ENCODE measurements at places on chromosomes 3 and 15.

DNA sequence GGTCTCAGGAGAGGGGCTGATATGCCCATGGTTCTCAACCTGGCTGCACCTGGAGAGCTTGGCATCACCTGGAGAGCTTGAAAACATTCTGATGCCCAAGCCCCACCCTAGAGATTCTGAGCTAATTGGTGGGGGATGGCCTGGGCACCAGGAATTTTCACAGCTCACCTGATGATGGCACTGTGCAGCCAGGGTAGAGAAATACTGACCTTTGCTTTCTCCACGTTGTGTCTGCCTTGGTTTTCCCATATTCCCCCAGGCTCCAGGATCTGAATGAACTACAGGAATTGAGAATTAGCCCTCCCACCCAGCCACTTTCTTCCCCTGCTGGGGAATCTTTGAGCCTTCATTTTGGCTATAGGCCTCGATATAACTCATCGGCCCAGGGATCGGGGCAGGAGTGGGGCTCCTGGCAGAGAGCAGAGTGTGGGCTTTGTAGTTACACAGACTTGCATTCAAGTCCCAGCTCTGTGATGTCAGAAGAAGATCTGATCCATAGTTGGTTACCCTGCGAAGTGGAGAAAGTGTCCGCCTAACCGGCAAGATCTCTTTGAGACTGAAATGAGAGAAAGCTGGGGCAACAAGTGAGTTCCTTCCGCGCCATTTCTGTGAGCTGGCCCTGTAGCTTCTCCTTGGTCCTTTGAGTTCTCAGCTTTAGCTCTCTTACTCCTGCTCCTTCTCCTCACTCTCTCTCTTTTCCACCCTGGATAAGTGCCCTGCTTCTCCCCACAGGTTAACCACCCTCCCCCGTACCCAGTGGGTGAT is 33.1 kb upstream of the UBE2Q2 start:
- no peak for DNase-seq

DNA sequence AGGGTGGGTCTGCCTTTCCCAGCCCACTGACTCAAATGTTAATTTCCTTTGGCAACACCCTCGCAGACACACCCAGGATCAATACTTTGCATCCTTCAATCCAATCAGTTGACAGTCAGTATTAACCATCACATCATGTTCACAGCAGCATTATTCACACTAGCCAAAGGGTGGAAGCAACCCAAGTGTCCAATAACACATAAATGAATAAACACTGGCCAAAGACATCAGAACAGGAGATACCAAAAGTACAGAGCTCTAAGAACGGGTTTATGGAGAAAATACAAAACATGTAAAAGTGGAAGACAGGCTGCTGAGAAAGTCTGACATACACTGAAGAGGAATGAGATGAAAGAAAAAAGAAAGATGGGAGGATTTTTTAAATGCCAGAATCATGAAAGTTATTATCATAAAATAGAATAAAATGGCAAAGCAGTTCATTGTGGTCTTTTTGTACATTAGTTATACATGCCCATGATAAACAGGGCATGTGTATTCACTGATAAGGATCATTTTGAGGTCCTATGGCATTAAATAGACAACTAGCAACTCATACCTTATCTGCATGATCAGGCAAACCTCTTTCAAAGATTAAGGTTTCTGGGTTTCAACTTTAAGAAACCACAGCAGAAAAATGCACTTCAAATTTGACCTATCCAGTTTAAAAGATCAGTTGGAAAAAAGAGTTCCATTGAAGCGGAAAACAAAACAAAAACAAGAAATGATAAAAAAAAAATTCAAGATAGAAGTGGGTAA is 22.9 kb downstream of the DNAAF4 start:
- DNase-seq, result no peak

DNA sequence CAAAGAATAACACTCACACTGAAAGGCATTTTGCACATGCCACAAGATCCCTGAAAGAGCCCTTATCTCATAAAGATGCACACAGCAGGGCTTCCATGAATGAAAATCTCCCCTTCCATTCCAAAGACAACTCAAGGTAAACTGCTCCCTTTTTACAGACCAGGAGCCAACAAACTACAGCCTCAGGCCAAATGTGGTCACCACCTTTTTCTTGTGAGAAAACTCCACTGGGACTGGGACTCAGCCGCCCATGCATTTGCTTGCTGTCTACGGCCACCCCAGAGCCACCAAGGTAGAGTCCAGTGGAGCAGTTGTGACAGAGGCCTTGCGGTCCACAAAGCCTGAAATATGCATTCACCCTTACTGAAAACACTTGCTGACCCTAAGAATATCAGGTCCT is 334.8 kb downstream of the OCA2 start:
- DNase-seq, result no peak

DNA sequence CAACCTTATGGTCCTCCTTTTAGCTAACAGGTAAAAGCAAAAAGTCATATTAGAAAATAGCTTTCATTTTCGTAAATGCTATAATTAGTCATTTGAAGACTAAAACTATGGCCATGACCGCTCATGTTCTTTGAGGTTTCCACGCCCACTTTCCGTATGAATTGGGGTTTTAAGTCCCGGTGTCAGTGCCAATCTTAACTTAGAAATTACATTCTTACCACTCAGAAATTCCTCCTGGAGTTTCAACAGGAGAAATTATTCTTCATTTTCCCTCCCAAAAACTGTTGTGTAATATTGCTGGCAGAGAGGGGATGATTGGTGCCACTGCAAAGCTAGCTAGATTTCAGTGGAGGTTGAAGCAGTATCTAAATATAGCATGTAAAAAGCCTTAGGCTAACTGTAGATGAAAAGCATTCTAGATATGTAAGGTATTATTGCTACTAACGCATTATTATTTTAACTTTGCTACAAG is 71.0 kb upstream of the MDFIC2 start:
- no peak for DNase-seq

DNA sequence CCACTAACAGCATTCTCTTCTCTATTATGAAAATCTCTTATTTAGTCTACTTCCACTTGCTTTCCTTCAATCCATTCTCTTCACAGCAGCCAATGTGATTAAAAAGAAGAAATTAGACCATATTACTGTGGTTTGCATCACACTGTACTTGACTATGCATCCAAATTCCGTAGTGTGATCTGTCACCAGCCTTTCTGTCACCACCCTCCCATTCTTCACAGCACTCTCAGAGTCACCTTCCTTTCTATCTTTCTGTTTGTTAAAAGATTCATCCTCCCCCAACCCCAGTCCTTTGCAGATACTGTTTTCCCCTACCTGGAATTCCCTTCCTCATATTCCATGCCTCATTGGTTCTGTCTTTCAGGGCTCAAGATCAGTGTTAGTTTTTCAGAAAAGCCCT is 55.0 kb upstream of the ABHD10 start:
- no peak for DNase-seq

DNA sequence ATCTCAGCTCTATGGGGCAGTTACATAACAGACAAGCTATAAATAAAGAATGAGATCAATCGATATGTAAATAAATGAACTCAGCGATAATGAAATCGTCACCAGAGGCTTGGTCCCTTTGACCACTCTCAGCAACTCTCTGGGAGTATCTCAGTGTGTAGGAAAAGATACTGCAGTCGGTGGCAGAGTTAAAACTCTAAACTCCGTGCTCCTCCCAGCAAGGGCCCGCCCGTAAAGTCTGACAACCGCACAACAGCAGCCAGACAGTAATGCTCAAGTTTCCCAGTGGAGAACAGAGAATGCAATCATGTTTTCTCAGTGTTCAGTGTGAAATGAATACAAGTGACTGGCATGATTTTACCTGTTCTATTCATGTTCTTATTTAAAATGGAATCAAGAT is 28.3 kb upstream of the IGF1R start:
- DNase-seq, result no peak

- DNase-seq, result no peak
These were observed 537.6 kb downstream of the FOXP1 start for GRCh38 chr3:71045917-71046282.

DNA sequence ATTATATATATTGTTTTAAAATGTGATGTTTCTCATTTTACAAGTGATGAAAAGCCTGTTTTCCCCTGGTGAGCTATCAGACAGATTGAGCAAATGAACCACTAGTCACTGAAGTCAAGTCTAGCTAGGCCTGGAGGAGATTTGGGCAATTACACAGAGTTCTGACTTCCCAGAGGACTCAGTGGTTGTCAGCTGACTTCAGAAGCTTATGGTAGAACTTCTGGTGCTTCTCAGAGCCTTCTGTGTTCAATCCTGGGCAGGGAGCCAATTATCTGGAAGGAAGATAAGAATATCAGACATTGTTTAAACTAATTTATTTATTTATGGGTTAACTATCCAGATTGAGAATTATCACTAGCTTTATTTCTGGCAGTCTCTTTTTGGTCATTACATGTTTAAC is 37.7 kb upstream of the NAALADL2 start:
- no peak for DNase-seq

DNA sequence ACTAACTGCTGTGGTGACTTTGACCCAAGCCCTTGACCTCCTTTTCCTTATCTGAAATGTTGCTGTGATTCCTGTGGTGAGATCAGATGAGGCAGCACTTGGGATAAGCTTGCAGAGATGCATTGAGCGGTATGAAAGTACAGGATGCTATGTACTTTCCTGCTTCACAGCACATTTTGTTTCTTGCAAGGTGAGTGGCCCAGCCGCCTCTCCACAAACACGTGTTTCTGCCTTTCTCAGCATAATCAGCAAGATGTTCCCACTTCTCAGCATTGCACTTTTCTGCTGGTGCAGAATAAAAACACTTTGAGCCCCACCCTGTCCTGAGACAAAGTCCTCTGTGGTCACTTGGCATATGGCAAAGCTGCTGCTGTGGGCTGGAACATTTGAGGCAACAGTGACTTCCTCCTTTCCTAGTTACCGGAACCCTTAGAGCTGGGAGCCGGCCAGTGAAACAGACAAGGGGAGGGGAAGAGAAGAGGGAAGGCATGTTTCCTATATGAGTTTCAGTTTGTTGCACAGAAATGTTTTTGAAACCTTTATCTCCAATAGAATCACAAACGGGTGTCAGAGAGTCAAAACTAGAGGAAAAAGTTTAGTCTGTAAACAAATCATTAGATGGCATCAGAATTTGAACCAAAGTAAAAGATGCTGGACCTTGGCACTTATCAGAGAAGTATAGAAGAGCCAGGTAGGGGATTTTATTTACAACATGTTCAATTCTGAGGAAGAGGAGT is 5.0 kb downstream of the NUDT16 start:
- DNase-seq, result no peak

DNA sequence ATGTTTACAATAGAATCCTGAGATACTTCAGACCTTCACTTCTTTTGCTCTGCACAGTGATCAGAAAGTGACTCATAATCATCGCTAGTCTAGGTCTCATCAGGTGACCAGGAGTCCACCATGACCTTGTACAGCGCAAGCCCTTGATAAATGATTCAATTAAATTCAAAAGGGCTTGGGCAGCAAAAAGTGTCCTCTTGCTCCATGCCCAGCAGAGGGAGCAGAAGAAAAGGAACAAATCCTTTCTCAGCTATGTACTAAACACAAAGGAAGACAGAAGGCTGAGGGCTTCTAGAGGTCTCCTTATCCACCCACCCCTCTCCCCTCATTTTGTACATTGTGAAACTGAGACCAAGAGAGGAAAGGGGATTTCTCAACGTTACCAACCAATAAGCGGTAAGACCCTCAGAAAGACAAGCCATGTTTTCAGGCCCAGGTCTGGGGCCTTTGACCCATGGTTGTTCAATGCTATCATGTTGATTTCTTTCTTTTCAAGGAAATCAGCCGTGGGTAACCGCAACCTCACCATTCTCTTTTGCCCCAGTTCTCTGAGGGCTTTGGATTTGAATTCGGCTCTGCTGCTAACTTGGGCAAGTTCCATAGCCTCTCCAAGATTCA is 74.8 kb downstream of the AQP9 start:
- DNase-seq, result no peak

GRCh38 chr3:69558912-69559311 is 173.0 kb upstream of the FRMD4B start:
- no peak for DNase-seq

- no peak for DNase-seq
These were observed 95.8 kb upstream of the IL12A start for GRCh38 chr3:159892801-159893200.

- no peak for DNase-seq
These were observed 175.0 kb downstream of the FAM43A start for GRCh38 chr3:194860725-194861124.

GRCh38 chr3:13307041-13307440 is 113.1 kb downstream of the NUP210 start:
- no peak for DNase-seq

GRCh38 chr3:8482960-8483665 is 18.5 kb upstream of the LMCD1 start:
- DNase-seq, result peak; percentile 93

DNA sequence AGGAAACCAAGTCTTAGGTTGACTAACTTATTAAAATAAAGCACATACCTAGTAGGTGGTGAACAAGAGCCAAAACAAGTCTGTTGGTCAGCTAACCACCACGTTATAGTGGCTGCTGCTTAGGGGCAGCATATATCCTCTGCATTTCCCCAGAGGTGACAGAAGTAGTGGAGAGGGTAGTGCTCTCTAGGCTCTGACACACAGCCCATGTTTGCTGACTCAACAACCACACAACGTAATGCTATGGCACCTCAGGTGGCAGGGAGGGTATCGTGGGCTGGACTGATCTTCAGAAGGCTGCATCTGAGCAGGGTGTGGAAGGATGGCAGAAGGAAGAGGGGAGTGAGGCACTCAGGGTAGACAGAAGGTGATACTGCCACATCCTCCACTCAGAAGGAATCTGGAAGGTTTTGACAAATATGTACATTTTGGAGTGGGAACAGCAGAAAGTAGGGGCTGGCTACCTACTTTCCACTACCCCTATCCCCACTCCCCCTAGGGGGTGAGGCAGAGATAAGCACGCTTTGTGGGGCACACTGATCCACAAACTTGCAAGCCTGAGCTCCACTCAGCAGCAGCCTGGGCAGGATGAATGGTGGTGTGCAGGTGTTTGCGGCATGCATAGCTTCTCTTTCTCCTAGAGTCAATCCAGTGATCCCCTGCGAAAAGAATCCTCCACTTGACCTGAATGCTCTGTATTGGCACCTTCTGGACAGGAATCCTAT is 178.1 kb downstream of the RORA start:
- DNase-seq, result no peak

DNA sequence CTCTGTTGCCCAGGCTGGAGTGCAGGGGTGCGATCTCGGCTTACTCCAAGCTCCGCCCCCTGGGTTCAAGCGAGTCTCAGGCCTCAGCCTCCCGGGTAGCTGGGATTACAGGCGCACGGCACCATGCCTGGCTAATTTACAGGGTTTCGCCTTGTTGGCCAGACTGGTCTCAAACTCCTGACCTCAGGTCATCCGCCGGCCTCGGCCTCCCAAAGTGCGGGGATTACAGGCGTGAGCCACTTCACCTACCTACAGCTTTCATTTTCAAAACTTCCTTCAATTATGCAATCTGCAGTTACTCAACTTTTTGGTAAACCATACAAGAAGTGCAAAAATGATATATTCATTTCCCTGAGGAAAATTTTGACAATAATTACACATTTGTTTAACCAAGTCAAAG is 14.0 kb downstream of the NANOGP8 start:
- no peak for DNase-seq
